Ovary (tissue), 10 donors: ENCODE measurements at places on chromosomes 3 and 15. TPM values are rescaled to one million over a fixed set of nuclear protein-coding genes. Genes with fewer than 3 reads are reported as not detected.

- no peak for DNase-seq
Measured at GRCh38 chr3:142850395-142851023, 38.4 kb downstream of the PCOLCE2 start.

- no peak for DNase-seq
Measured at GRCh38 chr3:144033863-144034262, 62.2 kb downstream of the DIPK2A start.

NBEAL2 gene
- total RNA-seq = 19.1 TPM

- DNase-seq = no peak
Measured at GRCh38 chr3:144200466-144200865, 228.8 kb downstream of the DIPK2A start.

DNA sequence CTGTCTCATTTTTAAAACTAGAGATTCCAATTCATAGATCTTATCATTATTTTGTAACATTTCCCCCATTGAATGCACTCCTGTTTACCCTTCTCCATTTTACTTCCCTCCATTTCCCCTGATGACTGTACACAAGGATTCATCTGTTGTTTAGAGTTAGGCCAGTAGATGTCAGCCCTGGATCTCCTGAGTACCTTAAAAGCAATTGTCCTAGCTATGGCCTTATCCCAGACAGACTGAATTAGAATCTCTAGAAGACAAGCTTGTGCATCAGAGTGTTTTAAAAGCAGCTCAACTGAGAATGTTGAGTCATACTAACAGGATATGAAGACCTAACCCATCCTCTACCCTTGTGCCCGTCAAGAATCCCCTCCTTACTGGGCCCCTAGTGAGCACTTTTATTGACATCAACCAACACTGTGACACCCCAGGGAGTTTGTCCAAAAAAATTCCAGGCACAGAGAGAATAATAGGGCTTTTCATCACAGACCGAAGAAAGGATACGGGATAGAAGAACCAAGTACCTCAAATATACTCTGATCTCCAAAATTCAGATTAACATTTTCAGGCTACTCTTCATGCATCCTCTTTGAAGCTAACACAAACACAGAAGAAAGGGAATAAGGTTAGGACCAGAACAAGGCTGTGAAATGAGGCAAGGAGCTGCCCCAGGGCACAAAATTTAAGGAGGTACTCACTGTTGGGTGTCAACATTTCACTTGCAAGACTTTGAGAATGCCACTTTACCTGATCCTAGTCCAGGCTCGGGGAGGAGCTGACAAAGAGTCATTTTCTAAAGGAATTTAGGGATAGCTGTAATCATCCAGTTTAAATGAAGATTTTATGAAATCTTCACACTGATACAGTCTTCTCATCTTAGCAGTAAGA, 17.1 kb downstream of the ZBED2 start:
- DNase-seq = no peak

- DNase-seq = no peak
Measured at GRCh38 chr3:195085356-195086130, 185.4 kb downstream of the XXYLT1 start.

DNA sequence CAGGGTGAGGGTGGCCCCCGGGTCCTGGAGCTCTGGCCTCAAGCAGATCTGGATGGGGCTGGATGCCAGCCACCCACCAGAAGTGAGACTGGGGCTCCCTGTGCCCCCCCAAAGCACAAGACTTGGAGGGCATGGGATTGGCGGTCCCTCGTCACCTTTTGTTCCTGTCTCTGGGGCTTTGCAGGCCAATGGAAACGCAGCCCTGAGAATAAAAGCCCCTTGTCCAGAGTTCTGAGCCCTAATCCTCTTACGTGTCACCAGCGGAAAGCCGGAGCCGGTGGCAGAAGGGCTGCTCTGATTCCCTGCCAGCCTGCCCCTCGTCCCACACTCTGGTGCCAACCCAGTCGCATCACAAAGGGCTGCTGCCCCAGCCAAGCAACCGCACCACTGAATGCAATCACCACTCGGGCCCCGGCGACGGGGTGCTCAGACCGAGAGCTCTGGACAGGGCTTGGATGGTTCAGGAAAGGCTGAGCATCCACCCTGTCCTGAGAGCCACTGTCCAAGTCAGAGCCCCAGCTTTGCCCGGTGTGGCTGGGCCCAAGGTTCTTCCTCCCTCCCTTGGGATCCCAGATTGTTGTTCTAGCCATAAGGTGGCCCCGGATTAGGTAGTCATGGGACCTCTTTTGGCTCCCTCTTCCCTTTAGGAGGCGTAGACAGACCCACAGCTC, 22.8 kb upstream of the ELP6 start:
- DNase-seq = no peak

DNA sequence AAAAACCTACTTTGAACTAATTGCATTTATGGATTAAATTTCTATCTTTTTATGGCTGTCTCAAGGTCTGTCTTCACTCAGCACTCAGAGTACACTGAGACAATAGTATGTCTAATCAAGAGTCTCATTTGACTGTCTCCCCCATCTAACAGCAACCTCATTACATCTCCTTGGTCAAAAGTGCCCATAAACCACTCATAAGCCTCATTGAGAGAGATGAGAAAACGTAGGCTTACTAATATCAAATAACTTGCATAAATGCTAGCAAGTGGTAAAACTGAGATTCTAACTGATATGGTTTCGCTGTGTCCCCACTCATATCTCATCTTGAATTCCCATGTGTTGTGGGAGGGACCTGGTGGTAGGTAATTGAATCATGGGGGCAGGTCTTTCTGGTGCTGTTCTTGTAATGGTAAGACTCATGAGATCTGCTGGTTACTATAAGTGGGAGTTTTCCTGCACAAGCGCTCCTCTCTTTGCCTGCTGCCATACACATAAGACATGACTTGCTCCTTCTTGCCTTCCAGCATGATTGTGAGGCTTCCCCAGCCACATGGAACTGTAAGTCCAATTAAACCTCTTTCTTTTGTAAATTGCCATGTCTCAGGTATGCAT, 113.9 kb downstream of the TFDP2 start:
- no peak for DNase-seq

DNA sequence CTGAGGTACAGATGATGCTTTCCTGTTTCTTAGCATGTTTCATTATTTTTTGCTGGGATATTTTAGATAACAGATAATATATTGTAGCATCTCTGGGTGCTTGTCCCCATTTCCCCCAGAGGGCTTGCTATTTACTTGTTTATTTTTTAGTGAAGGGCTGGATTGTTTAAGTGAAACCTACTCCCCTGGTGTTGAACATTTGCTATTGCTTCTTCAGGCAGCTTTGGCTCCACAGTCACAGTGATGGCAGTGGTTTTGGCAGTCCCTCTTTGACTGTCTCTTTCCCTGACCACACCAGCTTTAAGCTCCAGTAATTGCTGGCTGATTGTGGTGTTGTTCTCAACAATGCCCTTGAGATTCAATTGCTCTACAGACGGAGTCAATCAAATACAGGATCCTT, 128.9 kb downstream of the KLF13 start:
- no peak for DNase-seq

DNA sequence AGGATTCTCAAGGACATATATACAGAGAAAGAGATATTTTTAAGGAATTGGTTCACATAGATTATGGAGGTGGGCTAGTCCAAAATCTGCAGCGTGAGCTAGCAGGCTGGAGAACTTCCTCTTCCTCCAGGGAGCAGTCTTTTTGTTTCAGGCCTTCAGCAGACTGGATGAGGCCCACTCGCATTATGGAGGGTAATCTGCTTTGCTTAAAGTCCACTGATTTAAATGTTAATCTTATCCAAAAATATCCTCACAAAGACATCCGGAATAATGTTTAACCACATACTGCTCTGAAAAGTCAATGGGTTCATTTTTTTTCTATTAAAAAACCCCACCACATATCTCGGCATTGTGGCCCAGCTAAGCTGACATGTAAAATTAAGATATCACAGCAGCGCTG, 22.2 kb upstream of the NRROS start:
- no peak for DNase-seq

DNA sequence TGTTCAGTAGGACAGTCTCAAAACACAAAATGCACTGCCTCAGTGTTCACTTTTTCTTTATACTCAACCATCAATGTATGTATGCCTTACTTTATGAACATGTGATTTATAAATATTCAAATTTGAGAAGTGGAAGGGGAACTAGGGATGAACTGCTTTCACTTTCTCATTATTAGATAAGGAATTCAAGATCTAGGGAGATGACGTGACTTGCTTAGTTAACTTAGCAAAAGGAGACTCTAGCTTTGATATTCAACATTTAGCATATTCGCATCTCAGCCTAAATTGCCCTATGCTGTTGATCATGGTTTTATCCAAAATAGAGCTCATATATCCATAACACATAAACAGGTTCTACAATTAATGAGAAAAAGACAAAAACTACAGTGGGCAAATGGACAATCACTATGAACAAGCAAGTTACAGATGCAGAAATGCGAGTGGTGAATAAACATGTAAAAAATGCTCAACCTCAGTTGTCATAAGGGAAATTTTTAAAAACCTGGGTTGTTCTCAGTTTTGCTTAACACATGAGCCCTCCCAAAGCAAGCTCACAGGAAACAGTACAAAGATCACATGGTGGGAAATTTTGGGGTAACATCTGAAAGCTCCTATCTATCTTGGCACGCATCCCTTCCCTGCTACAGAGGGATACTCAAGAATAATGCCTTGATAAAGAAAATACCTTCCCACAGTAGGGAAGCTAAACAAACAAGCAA, 269.8 kb downstream of the THRB start:
- no peak for DNase-seq

- DNase-seq = peak; percentile 57
Measured at GRCh38 chr3:131551761-131552160, 49.0 kb upstream of the MRPL3 start.

- DNase-seq = no peak
Measured at GRCh38 chr3:127162947-127163645, 29.8 kb upstream of the PRR23E start.

GRCh38 chr3:144344925-144345548, 373.4 kb downstream of the DIPK2A start:
- no peak for DNase-seq
